AG10803 (cell line): ENCODE measurements at places on chromosomes 4 and X.

GRCh38 chr4:89070041-89070440, 13.1 kb upstream of the FAM13A start:
- no peak for DNase-seq

- no peak for DNase-seq
Observed at GRCh38 chrX:150573702-150574101, 5.3 kb downstream of the MTM1 start.

DNA sequence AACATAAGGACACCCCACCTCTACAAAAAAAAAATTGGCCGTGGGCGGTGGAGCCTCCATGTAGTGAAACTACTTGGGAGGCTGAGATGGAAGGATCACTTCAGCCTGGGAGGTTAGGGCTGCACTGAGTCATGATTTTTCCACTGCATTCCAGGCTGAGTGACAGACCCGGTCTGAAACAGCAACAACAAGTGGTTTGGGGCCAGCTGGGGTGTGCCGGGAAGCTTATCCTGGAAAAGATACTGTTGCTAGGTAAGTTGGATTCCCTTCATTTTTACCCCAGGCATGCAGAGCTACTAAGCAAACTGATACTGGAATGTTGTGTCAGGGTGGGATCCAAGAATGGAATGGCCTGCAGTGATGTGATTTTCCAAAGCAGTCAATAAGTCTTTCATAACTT, 57.0 kb downstream of the XAGE2 start:
- peak; percentile 77 for DNase-seq

GRCh38 chr4:127778102-127778501, 4.0 kb upstream of the HSPA4L start:
- no peak for DNase-seq

GRCh38 chrX:44735498-44735897, 108.3 kb upstream of the DUSP21 start:
- no peak for DNase-seq

- DNase-seq, result peak; percentile 24
Observed at GRCh38 chr4:78002260-78002659, 54.9 kb upstream of the FRAS1 start.

- no peak for DNase-seq
Observed at GRCh38 chr4:10671366-10671765, 13.2 kb downstream of the CLNK start.

GRCh38 chr4:119317990-119318389, 3.9 kb downstream of the FABP2 start:
- no peak for DNase-seq

- DNase-seq, result peak; percentile 78
Observed at GRCh38 chr4:55321707-55322264, 24.3 kb upstream of the SRD5A3 start.

DNA sequence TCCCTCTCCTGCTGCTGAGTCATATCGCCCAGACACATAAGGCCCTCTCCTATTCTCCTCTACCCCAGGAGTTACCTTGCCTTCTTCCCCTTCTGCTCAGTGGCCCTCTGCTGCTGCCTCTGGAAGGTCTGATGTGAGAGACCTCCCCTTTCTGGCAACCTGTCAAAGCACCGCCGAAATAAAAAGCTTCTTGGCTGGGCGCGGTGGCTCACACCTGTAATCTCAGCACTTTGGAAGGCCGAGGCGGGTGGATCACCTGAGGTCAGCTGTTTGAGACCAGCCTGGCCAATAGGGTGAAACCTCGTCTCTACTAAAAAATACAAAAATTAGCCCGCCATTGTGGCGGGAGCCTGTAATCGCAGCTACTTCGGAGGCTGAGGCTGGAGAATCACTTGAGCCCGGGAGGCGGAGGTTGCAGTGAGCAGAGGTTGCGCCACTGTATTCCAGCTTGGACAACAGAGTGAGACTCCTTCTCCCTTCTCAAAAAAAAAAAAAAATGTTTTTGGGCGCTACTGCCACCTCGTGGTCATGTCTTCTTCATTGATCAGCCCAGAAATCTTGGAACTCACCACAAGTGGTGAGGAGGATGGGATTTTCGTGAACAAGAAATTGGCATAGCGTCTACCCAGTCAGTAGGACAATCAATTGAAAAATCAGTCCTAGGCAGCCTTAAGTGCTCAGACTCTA, 8.6 kb upstream of the ZXDA start:
- peak; percentile 52 for DNase-seq

DNA sequence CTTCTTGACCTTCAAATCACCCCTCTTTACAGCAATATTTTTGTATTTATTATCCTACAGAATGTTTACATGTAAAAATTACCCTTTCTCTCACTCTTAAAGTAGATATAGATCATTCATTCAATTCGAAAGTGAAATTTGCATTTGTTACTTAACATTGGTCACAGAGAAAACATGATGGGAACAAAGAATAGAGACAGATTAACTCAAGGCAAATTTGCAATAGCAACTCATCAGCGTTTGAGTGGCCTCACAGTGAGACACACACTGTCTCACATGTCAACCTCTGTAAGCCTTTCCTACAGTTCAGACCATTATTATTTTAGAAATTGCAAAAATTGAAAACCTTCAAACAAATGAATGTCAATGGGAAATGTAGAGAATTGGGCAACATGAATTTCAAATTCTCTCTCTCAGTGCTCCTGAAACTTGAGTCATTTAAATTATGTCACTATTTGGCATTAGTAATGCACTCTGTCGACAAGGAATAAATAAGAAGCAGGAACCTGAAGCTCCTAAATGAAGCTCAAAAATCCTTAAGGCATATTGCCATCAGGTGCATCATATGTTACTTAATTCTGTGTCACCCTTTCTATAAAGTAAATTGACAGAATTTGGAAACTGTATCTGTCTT, 148.3 kb upstream of the ANXA10 start:
- no peak for DNase-seq

GRCh38 chr4:176653401-176654220, 139.1 kb downstream of the VEGFC start:
- peak; percentile 42 for DNase-seq

- DNase-seq, result no peak
Observed at GRCh38 chr4:3637326-3638016, 105.2 kb upstream of the LRPAP1 start.

DNA sequence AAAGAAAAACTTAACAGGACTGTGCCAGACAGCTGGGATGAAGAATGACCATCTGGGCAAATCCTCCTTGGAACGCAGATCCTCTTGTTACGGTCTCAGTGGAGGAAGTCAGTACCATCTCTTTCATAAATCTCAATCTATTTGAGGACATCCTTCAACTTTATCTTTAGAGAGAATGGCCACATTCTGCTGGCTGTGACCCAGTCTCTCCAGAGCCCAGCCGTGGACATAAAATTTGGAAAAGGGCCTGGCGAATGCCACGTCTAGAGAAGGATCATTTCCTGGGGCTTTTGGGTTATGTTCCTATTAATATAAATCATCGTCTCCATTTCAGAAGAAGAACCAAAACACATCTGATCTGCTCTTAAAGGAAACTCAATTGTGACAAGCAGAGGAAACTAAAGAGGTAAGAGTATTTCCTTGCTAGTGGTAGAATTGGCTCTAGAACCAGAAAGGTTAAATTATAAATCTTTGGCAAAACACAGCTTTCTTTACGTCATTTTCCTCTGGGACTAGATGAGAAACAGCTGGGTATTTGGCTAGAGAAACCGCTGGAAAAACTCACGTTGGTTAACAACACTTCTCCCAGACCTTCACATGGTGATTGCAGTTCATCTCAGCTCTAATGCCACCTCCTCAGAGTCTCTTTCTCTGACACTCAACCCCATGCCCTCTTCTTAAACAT, 164.7 kb downstream of the CHIC2 start:
- DNase-seq, result peak; percentile 94

GRCh38 chr4:185341377-185341776, 54.3 kb downstream of the LRP2BP start:
- DNase-seq, result no peak

DNA sequence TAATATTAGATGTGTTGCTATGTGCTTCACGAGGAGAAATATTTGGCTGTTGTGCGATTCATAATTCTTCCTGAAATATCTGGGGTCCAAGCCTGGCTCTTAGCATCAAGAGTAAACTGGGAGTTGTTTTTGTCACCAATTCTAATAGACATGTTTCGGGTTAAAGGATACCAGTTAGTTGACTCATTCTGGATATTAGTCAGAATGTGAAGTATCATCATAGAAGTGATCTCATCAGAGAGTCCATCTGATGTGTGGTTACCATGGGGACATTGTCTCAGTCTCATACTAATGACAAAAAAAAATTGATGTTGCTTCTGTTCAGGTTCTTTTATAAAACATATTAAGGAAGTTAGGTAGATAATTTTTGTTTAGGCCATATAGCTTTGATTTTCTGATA, 57.2 kb upstream of the MTMR1 start:
- DNase-seq, result peak; percentile 74
